ENCODE measurements at places on chromosomes 11 and 22. TPM values are rescaled to one million over a fixed set of nuclear protein-coding genes. Genes with fewer than 3 reads are reported as not detected.

GRCh38 chr11:103222806-103223205, 113.6 kb downstream of the DYNC2H1 start:
- DNase-seq = no peak

DNA sequence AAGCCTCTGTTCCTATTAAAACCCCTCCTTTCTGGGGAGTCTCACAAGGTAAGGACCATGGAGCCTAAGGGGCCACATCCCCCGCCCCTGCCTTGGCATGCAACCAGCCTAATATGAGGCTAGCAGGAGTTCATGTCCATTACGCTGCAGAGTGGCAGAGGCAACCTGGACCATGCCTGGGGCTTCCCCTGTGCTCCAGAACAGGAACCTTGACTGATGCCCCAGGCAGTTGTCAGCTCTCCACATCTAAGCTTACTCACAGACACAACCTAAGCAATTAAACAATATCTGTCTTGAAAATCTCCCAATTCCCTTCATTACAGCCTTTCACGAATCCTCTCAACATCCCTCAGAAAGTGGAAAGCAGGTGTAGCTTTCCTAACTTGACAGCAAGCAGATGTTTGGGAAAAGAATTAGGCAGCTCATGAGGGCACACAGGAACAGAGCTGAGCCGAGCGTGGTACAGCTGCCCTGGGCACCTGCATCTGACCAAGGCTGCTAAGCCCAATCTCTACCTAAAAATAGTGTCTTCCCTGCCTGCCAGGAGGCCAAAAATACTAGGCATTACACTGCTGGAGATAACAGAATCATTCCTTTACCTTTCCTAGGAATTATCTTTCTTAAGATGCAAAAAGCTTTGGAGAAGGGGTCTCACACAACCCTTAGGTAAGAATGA, 20.8 kb downstream of the C11orf71 start:
- no peak for DNase-seq

GRCh38 chr22:27866135-27867084, 52.6 kb downstream of the PITPNB start:
- no peak for DNase-seq

DNA sequence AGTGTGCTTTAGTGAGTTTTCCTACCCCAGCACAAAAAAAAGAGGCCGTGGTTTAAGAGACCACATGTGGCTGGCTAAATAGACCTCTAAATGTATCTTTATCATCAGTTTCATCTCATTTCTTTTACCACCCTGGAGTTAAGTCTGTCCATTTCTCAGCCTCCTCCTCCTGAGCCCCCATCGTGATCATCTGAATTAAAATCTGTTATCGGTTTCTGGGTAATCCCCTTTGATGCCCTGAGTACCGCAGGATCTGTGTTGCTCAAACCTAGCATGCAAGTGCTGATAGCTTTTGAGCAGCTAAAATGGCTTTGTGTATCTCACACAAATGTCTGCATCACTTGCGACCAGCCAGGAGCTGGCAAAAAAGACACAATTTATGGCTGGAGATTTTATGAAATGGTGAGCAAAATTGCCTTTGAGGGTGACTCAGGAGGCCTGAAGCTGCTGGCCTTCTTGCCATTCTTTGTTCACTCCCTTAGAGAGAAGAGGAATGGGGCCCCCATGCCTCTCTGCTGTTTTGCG, 236.5 kb downstream of the NTM start:
- DNase-seq = no peak

DNA sequence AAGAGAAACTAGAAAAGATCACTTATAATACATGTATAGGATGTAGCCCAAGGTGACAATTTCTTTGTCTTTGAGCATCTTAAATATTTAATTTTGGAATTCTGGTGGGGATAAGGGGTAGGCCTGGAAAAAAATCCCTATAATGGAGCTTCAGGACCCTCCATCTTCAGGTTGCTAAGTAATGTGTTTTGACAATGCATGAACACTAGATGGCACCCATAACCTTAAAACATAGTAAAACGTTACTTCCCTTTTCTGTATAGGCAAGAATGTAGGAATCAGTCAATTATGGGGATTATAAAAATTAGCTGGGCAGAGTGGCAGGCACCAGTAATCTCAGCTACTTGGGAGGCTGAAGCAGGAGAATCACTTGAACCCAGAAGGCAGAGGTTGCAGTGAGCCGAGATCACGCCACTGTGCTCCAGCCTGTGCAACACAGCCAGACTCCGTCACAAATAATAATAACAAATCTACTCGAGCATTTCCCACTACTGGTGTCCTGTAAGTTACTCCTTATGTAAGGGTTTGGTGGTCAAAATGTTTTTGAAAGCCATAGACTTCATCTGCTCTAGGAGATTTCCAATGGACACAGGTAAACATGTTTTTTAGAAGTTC, 541.9 kb upstream of the CCDC90B start:
- no peak for DNase-seq

- DNase-seq = no peak
These were observed 65.0 kb downstream of the PARVB start for GRCh38 chr22:44088976-44089570.

DNA sequence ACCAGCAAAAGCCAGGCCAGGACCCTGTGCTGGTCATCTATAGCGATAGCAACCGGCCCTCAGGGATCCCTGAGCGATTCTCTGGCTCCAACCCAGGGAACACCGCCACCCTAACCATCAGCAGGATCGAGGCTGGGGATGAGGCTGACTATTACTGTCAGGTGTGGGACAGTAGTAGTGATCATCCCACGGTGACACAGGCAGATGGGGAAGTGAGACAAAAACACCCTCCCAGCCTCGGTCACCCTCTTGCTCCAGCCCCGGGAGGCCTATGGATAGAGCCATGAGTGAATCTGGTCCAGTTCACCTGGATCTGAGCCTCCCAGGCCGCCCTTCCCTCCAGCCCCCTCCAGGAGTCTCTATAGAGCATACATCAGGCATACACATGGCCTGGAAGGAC, 115.2 kb upstream of the IGLL5 start:
- DNase-seq = no peak

GRCh38 chr11:131776211-131776610, 405.8 kb downstream of the NTM start:
- no peak for DNase-seq

CFAP300 gene
- total RNA-seq = not detected

CARD18 gene
- not detected for total RNA-seq
